ENCODE measurements at places on chromosomes 11 and 22.

DNA sequence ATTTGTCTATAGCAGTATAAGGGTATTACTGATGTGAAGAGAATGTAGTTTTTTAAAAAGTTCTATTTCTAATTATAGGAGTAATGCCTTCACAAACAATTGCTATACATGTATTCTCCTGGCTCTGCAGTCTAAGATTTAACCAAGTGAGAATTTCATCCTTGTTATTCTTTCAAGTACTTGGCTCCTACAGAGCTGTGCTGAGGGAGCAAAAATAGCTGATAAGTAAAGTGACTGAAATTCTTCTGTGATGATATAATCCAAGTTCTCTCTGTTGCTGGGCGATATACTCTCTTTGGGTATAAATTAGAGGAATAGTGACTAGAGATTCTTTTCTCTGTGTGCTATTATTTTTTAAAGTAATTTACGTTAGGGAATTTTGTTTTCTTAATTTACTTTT lies 68.0 kb downstream of the PGR start:
- DNase-seq, result no peak

GRCh38 chr11:95283650-95284049 lies 52.6 kb upstream of the SESN3 start:
- DNase-seq, result peak; percentile 26

GRCh38 chr11:93895106-93895862 lies 44.9 kb upstream of the VSTM5 start:
- DNase-seq, result peak; percentile 63

GRCh38 chr22:29308791-29309262 lies 2.4 kb downstream of the GAS2L1 start:
- peak; percentile 88 for DNase-seq

- DNase-seq, result no peak
Observed at GRCh38 chr11:88249706-88250105, 74.5 kb upstream of the RAB38 start.

DNA sequence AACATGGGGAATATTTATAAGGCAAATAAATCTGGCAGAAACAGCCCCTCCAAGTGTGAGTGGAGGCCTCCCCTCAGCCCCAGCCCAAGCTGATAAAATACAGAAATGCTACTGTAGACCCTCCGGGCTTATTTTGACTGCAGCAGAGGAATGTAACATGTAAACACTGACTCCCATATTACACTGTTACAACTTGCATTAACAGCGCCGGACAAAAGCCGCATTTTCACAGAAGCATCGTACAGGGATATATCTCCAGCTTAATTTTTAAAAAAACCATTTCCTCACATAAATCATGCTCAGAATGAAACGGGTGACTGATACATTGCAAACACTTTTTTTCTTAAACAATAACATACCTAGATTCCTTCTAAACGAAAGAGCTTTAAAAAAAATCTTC lies 36.6 kb upstream of the COMT start:
- DNase-seq, result no peak

DNA sequence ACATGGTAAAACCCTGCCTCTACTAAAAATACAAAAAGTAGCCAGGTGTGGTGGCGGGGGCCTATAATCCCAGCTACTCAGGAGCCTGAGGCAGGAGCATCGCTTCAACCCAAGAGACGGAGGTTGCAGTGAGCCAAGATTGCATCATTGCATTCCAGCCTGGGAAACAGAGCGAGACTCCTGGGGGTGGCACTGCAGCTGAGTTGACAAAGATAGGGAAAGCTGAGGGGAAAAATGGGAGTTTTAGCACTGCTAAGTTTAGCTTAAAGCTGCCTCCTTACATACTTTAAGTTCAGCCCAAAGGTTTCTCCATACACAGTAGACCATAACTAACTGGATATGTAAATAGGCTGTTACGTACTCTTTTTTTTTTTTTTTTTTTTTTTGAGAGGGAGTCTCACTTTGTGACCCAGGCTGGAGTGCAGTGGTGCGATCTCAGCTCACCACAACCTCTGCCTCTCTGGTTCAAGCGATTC lies 9.0 kb upstream of the USP28 start:
- no peak for DNase-seq

DNA sequence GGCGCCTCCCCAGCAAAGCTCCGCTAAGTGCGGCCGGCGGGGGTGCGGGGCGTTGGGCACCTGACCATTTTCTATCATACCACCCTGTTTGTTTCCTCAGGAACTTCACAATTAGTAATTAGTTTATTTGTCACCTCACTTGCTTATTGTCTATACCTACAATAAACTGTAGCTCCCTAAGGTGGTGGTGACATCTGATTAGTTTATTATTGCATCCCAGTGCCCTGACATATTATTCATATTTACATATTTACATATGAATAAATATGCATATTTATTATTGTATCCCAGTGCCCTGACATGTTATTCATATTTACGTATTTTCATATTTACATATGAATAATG lies 24.7 kb upstream of the SORL1 start:
- no peak for DNase-seq

GRCh38 chr22:39685336-39686177 lies 115.0 kb downstream of the CACNA1I start:
- DNase-seq, result no peak

GRCh38 chr11:45859661-45860140 lies 12.4 kb downstream of the CRY2 start:
- no peak for DNase-seq

DNA sequence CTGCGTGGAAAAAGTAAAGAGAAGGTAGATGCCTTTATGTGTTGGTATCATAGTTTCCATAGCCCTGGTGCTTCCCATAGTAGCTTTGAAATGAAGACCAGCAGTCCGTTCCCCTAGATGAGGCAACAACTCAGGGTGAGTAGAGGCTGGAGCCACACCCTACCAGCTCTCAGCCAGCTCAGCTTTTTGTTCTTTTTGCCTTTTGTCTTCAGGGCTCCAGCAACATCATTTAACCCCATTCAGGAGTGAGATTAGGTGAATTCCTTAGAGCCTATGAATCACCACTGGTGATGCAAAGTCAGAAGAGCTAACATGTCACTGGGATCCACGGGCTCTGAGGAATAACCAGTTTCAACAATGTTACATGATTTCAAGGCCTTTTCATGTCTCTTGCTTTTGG lies 14.0 kb upstream of the SESN3 start:
- DNase-seq, result no peak

- DNase-seq, result no peak
Observed at GRCh38 chr11:79212741-79213190, 228.1 kb downstream of the TENM4 start.

DNA sequence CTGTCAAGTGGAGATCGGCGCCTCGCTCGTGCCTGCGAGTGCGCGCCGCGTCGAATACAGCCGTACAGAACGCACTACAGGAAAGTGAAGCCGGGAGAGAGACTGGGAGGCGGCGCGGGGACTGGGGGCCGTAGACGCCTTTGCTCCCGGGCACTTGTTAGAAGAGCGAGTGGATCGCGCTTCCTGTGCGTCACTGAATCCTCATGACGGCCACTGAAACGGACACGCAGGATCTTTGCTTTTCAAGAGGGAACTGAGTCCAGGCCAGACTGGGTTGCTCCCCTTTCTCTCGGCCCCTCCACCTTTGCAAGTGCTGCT lies 314 bp downstream of the RIC8A start:
- DNase-seq, result no peak

DNA sequence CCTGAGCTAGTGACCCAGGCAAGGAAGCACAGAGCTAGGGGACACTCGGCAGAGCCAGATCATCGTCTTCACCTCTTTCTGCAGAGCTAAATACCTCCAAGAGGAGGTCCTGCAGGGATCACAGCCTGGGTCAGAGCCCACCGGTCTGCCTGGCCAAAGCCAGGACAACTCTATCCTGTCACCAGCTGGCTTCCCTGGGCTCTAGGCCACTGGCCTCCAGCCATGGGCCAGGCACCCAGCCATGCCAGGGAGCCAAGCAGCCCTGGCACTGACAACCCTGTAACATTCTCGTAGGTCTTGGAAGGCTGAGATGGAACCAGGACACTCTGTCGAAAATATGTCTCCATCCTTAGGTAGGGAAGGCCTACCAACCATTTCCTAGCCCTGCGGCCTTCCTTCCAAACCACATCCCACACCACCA lies 270.1 kb downstream of the BUD13 start:
- DNase-seq, result no peak

Measured in NB4 (cell line).